ENCODE measurements at places on chromosomes 1 and 21. TPM values are rescaled to one million over a fixed set of nuclear protein-coding genes. Genes with fewer than 3 reads are reported as not detected.

The SLC9C2 gene
- 0.21 TPM for total RNA-seq

The IGSF9 gene
- not detected for total RNA-seq

The IER5 gene
- total RNA-seq = 13.1 TPM

The CASQ1 gene
- total RNA-seq = not detected

The ORC1 gene
- total RNA-seq = 0.84 TPM

The GPX7 gene
- total RNA-seq = 11.7 TPM

DNA sequence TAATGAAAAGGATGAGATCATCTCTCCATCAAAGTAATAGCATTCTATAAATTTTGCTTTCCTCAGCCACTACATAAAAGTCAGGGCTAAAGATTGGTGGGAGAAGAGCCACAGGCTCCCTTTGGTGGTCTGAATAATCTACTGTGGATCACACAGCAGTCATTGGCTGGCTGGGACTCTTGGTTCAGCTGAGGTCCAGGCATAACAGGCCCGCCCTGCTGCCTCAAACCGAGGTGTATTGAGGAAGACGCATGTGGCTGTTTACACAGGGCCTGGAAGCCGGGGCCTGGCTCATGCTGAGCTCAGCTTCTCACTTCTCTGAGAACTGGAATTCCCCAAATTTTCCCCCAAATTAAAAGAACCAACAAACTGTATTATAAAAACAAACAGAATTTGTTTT is 139.2 kb downstream of the PTPRC start:
- no peak for DNase-seq
- no peak overlapping the region for H3K4me3 ChIP-seq
- H3K27me3 ChIP-seq = no peaks in the 10 kb centered on the region
- no peaks in the 10 kb centered on the region for H3K4me1 ChIP-seq
- H3K36me3 ChIP-seq = no peaks in the 10 kb centered on the region

GRCh38 chr1:200774311-200774710 is 35.6 kb downstream of the CAMSAP2 start:
- H3K27me3 ChIP-seq = no peaks in the 10 kb centered on the region
- H3K4me1 ChIP-seq = peaks cover 13% of the 10 kb centered on the region
- peaks cover 14% of the 10 kb centered on the region for H3K36me3 ChIP-seq

DNA sequence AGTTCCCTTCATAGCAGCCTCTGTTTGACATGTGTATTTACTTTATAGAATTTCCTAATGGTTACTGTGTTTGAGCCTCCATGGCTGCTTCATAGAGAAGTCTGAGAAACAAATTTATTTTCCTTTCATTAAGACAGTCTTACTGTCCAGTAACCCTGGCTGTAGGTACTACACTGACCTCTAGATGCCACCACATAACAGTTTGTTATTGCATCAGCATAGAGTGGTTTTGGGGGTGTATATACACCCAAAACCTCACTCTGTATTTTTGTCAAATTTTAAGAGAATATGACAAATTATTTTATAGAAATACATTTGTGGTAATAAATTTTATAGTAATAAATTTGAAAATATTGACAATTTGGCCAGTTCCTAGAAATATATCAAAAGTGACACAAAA is 57.3 kb downstream of the OBSCN start:
- DNase-seq = no peak
- no peak overlapping the region for H3K27ac ChIP-seq
- peaks cover 34% of the 10 kb centered on the region for H3K36me3 ChIP-seq
- no peaks in the 10 kb centered on the region for H3K4me1 ChIP-seq
